ENCODE measurements at places on chromosomes 2 and 18.

- DNase-seq: no peak
Measured at GRCh38 chr18:8735274-8735673, 29.9 kb downstream of the MTCL1 start.

- DNase-seq: no peak
Measured at GRCh38 chr2:27809761-27810241, 38.3 kb downstream of the MRPL33 start.

DNA sequence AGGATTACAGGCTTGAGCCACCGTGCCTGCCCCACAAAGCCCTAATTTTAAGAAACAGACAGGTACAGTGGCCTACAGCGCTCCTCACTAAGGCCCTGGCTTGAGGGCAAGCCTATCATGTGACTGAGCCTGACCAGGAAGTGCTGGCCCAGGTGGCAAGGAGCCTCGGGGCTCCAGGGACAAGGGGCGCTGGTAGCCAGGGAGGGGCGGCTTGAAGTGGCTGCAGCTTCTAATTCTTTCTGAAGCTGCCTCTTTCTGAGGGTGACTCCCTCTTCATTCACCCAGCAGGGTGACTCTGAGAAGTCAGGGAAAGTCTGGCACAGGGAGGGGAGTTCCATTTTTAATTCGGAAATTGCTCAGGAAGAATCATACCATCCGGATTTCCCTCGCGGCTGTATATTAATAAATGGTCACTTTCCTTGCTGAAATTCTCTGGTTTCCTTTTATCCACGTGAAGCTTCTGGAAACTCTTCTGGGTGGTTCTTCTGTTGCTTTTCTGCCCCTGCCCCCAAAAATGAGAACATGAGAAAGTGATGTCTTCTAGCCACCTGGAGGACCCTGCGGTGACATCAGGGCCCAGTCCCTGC, 115.7 kb downstream of the FAM210A start:
- no peak for DNase-seq

DNA sequence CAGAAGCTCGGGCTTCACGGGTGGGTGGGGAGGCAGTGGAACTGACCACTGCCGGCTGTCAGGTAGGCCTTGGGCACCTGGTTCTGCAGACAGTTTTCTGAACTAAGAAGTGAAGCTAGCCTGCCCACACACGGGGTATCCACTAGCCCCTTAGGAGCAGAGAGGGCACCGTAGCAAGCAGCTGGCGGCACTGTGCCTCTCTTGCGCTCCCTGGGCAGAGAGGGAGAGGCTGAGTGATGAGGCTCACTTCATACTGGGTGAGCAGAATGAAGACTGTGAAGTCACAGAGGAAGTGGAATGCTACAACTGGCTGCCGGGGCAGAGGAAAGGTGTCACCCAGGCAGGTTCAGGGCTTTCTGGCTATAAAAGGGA, 753 bp downstream of the ITPRIPL1 start:
- peak; percentile 60 for DNase-seq

DNA sequence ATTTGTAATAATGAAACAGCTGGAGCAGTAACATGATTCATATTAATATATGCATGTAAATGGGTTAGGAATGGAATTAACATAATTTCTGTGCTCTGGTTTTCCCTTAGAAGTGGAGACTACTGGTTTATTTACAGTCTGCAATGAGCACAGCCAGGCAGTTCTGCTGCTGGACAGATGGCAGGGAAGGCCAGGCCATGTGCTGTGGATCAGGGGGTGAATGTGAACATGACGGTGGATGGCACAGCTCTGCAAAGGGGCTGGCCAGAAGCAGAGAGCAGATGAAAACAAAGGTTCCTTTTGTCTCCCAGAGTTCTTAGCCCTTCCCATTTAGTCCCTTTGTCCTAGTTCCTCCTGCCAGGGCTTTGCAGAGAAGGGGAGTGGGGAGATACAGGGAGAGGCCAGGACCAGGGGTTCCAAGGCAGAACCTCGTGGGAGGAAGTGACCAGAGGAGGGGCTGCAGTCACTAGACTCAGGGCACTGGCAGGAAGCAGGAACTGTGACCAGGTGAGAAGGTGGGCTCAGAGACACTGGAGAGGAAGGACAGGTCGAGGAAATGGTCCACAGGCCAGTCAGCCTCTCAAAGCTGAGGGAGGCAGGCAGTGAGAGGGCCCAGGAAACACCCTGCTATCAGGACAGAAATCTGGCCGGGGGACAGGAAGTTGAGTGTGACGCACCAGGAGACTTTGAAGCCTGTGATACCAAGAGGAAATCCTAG, 112.9 kb upstream of the ATP8B1 start:
- DNase-seq: peak; percentile 24

GRCh38 chr2:69624131-69624530, 19.4 kb downstream of the AAK1 start:
- no peak for DNase-seq

Data from stimulated activated CD8-positive, alpha-beta memory T cell treated with anti-CD3 and anti-CD28 coated beads, Interleukin-4, amount 100 ng/mL, for 48 hours (primary cell).